ENCODE measurements at places on chromosomes 7 and 10.

- DNase-seq: no peak
Observed at GRCh38 chr10:90458054-90458453, 399.8 kb downstream of the HTR7 start.

DNA sequence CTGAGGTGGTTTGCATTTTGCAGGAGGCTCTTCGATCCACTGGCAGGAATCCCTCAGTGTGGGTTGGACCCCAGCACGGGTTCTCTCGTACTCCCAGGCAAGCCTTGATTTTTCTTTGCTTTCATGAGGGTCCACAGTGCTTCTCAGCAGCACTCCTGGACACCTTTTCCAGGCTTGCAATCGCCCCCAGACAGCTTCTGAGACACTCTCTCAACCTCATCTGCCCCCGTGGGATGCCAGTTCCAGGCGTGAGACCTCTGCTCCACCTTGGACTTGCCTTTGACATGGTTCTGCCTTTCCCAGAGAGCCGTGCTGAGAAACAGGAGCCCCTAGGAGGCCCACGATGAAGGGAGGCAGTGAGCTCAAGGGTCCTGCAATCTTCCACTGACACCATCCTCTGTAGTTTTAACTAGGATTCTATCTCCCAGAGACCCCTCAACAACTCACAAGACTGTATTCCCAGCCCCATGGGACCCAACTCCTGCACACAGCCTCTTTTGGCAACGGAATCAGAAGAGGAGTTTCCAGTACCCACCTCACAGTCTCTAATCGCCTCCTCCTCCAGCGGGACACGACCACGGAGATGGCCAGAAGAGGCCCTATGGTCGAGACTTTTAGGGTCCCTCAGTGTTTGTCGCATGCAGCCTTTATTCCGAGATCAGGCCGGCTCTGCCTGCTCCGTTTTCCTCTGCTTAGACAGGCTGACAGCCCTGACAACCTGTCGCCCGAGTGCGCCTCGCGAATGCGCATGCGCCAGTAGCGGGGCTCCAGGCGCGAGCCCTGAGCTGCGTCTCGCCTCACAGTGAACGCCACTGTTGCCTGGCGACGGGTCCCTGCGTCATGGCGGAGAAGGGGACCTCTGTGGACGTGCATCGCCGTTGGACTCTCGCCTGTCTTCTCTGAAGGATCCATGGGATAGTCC, 26.0 kb upstream of the ZNF273 start:
- DNase-seq: peak; percentile 62

- no peak for DNase-seq
Observed at GRCh38 chr7:73696372-73696771, 13.0 kb downstream of the BUD23 start.

GRCh38 chr10:75646916-75647315, 215.5 kb downstream of the LRMDA start:
- DNase-seq: no peak

DNA sequence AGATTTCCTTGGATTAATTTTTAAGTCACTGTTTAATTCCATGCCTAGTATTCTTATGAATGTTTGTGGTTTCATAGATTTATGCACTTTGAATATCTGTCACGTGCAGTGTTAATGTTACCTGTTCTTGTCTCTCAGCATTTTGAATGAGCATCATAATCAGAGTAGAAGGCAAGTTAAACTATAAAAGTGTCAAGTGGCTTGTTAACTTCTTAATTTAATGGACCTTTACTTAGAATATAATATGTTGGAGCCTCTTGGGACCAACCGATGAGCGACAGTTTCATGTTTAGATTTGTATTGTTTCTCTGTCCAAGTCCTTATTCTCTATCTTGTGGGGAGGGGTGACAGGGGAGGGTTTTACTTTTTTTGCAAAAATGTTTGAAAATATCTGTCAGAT, 50.6 kb upstream of the MTURN start:
- no peak for DNase-seq

GRCh38 chr10:108791030-108791429, 1132.3 kb downstream of the XPNPEP1 start:
- DNase-seq: no peak

DNA sequence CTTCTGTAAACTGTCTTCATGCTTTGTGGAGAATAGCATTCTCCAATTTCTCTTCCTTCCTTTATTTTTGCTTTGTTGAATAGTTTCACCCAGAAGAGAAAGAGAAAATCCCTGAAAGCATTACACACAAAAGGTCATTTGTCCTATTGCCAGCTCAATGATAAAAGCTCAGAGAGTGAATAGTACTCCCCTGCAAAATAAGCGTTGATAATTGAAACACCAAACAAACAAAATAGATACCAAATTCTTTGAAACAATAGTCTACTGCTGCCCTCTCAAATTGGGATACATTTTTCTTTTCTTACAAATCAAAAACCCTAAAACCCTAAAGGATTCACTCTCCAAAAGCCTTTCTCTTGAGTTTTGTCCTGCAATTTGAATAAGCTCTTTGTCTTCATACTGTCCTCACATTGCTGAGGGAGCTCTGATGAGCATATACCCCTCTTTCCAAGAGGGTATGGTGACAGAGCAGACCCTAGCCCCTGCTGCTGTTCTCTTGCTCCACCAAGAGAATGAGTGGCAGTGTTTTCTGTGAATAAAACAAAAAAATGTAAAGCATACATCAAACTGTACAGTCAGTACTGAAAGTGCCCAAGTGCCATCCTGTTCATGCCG, 134.4 kb downstream of the CSTF2T start:
- DNase-seq: no peak

GRCh38 chr10:8260645-8261044, 206.2 kb downstream of the GATA3 start:
- DNase-seq: no peak

Measured in NCI-H748 treated with DMSO at 0.1 percent for 48 hours (cell line).